ENCODE measurements at places on chromosomes 2 and 18.

- no peak for DNase-seq
Observed at GRCh38 chr2:235568431-235568830, 74.6 kb downstream of the AGAP1 start.

DNA sequence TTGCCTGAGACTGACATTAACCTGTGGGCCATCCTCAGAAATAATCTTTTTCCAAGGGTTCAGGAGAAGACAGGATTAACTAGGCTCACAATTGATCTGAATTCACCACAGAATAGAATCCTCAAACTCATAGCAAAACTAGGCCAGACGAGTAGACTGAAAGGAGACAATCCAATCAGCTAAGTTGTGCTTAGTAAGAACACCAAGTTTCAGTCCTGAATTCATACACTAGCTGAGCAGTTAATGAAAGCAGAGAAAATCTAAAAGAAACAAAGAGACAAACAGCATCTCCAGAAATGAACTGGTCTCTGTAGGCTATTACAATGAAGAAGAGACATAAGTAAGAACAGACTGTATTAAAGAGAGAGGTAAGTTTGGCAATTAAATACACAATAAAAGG, 89.5 kb downstream of the GORASP2 start:
- no peak for DNase-seq

GRCh38 chr2:235270956-235271355, 222.9 kb upstream of the AGAP1 start:
- DNase-seq: no peak

GRCh38 chr2:231576465-231576864, 16.2 kb upstream of the TEX44 start:
- DNase-seq: no peak

- DNase-seq: peak; percentile 1
Observed at GRCh38 chr2:86140969-86141392, 34.9 kb downstream of the PTCD3 start.

DNA sequence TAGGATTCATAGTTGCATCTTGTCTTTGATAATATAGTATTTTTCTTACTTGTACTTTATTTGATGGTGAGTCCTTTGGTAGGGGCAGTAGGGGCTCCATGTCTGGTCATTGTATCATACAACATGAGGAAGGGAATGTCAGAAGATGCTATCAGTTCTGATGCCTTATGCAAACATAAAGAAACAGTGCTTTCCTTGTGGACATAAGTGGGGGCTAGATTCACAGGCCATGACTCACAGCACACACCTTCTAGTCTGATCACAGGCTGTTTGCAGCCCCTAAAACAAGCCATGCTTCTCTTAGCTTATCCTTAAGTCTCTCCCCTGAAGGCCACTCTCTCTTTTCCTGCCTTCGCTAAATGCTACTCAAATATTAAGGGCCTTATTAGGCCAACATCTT, 10.7 kb upstream of the SLC14A1 start:
- DNase-seq: no peak

DNA sequence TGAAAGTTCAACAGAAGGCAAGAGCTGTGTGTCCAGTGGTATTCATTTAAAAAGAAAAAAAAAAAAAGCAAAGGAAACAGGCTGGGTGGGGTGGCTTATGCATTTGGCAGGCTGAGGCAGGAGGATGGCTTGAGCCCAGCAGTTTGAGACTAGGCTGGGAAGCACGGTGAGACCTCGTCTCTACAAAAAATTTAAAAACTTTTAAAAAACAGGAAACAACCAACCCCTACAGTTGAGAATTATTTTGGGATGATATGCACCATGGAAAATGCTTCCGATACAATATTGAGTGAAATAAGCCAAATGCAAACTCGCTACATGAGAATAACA, 31.2 kb downstream of the PTPN18 start:
- no peak for DNase-seq

GRCh38 chr2:105379741-105380186, 19.1 kb downstream of the FHL2 start:
- DNase-seq: no peak

- DNase-seq: peak; percentile 6
Observed at GRCh38 chr2:38155-38554, 8.2 kb downstream of the FAM110C start.
